HTR-8/SVneo (cell line): ENCODE measurements at places on chromosomes 1 and 21.

- DNase-seq = no peak
Observed at GRCh38 chr1:247386687-247387086, 29.3 kb upstream of the NLRP3 start.

- no peak for DNase-seq
Observed at GRCh38 chr1:213269829-213270228, 218.8 kb downstream of the RPS6KC1 start.

GRCh38 chr1:25107643-25108010, 124.7 kb downstream of the SYF2 start:
- DNase-seq = no peak

DNA sequence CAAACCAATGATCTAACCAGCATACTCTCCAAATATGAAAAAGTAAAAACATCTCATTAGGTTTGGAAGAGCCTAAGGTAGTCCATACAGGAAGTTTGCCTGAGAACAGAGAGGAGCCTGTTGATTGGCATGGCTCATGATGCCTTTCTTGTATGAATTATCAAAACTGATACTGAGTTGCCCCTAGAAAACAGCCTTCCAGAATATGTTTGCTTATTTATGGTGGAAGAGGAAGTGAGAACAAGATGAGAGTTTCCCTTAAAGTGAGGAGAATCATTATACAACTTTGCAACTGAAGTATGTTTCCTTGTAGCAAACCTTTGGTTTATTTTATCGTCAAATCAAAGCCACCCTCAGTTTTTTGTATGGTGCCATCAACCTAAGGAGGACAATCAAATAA, 23.8 kb upstream of the KIAA1614 start:
- DNase-seq = no peak

DNA sequence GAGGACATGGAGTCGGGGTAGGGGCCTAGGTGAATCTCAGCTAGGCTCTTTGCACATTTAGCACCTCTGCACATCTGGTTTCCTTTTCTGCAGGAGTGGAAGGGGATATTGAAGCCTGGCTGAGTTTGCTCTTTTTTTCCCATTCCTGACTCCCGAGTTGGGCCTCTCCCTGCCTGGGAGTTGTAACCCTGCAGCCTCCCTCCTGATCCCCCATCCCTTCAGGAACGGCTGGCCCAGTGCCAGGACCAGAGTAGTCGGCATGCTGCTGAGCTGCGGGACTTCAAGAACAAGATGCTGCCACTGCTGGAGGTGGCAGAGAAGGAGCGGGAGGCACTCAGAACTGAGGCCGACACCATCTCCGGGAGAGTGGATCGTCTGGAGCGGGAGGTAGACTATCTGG, 836 bp downstream of the OLFML3 start:
- DNase-seq = no peak

GRCh38 chr21:44778499-44778911, 23.1 kb downstream of the UBE2G2 start:
- DNase-seq = no peak

DNA sequence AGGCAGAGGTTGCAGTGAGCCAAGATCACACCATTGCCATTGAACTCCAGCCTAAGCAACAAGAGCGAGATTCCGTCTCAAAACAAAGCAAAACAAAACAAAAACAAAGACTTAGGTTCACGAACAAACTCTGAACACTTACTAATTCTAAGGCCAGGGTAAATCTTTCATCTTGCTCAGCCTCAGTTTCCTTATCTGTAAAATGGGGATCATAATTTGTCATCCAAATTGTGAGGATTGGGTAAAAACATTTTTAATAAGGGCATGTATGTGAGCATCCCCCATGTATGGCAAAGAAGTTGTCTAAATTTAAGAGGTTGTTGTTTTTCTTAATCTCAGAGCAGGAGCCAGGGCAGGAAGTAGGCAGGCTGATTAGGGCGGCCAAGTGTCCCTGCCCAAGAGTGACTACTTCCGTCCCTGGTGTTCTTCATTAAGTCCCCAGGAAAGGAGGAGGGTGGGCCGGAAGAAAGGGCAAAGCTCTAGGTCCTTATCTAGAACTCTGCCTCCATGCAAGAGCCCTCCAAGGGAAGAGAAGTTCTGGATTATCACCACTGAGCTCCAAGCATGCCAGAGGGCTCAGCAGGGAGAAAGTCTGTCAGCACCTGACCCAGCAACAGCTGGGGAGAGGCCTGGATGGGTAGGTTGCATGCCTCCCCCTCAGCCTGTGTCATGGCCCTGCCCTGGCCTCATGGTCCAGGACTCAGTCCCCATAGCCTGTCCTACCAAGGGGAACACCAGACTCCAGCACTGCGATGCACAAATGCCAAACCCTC, 49.9 kb upstream of the CLIC4 start:
- DNase-seq = no peak
